ENCODE measurements at places on chromosomes 11 and 22.

DNA sequence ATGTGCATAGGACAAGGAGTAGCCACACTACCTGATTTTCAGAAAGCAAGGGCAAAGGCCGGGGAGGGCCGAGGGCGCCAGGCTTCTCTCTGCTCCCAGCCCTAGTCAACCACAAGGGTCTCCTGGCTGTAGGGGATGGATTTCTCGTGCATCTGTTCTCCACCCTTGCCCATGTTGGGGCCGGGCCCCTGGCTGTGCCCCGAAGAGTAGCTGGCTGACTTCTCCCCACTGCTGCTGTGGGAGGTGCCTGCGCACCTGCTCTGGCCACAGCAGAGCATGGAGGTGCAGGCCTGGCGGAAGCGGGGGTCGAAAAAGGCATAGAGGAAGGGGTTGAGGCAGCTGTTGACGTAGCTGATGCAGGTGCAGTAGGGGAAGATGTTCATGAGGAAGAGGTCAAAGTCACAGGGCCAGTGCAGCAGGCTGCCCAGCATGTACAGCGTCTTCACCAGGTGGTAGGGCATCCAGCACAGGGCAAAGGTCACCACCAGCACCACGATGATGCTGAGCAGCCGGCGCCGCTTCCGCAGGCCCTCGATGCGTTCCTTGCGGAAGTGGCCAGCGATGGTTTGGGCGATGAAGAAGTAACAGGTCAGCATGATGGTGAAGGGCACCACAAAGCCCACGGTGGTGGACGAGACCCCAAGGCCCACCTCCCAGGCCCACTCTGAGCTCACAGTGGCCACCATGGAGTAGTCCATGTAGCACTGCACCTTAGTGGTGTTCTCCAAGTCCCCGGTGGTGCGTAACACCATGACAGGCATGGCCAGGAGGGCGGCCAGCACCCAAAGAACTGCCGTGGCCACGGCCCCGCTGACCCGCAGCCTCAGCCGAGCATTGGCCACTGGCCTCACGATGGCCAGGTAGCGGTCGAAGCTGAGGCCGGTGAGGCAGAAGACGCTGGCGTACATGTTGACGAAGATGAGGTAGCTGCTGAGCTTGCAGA lies 1.0 kb downstream of the APLNR start:
- no peak for DNase-seq

- no peak for DNase-seq
These were observed 220.9 kb downstream of the PGR start for GRCh38 chr11:100908746-100909145.

DNA sequence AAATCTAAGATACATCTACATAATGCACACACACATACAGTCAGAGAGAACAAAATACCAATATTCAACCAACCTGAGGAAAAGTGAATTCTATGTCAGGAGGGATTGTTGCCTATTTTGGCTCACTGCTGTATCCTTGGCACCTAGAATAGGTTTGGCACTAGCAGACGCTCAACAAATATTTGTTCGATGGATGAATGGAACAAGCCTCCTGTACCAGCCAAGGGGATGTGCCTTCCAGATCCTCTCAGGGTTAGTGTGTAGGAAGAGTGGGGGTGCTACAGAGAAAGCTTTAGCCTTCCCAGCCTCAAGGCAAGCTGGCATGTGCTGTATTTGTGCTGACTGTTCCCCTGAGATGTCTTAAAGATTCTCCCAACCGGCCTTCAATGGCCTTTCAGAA lies 23.3 kb upstream of the POU2AF1 start:
- DNase-seq = no peak

GRCh38 chr22:27994481-27995331 lies 75.7 kb upstream of the PITPNB start:
- DNase-seq = no peak

DNA sequence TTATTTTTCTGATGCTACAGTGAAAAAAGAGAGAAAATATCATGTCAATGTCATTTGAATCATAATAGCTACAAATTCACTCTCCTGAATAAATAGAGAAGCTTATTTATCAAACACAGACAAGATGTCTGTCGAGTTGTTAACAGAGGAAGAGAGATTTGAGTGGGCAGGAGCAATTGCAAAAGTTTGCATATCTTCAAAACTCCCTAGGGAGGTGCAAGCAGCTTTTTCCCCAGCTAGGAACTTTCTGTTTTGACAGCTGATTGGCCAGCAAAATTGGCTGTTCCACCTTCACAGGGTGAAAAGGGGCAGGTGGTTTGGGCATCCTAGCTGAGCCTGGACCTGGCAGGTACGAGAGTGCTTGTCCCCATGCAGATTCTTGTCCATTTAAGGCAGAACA lies 98.2 kb downstream of the NTM start:
- no peak for DNase-seq

DNA sequence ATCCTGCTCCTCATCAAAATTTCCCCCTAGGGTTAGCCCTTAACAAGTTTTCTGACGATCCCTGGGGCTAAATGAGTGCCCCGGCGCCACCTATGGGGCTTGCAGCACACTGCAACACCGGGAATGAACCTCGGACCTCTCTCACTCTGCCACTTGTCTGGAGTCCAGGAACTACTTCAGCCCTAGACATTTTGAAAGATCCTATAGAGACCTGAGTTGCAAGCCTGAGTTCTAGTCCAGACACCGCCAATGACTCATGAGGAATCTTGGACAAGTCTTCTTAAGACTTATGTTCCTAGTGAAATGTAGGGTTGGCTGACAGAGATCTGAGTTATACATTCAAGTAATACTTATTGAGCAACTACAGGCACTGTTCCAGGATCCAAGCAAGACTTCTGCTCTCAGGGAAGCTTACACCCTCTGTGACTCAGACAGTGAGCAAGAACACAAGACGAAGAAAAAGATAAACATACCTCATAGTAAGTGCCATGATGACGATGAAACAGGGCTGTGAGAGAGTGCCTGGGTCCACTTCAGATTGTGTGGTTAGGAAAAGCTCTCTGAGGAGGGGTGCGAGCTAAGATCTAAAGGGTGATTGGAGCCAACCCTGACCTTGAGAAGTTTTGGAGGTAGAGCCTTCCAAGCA lies 10.2 kb upstream of the STK33 start:
- DNase-seq = no peak

Data from CD8-positive, alpha-beta memory T cell (primary cell).